Fibroblast of pulmonary artery (primary cell): ENCODE measurements at places on chromosomes 12 and 14.
A peak's percentile ranks its signal among the peaks of the same experiment; 100 is the strongest.

DNA sequence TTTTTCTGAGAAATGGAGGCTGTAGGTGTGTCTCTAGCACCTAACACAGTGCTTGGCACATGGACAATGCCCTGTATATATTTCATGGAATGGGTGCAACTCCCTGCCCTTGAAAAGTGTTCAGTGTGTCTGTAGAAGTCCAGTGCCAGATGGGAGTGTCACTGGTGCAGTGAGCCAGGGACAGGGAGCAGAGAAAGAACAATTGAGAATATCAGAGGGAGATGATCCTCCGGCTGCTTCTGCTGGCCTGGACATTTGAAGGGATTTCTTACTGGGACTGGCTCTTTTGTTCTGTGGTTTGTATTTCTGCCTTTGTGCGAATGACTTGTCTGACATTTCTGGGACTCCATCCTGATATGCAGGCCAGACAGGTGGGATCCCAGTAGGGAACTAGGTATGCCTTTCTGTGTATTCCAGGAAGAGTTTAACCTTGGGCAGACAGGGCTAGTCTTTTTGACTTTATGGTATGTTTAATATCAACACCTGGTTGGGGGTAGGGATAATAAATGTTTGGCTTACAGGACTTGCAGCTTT, 328.0 kb downstream of the NRXN3 start:
- no peak for DNase-seq

DNA sequence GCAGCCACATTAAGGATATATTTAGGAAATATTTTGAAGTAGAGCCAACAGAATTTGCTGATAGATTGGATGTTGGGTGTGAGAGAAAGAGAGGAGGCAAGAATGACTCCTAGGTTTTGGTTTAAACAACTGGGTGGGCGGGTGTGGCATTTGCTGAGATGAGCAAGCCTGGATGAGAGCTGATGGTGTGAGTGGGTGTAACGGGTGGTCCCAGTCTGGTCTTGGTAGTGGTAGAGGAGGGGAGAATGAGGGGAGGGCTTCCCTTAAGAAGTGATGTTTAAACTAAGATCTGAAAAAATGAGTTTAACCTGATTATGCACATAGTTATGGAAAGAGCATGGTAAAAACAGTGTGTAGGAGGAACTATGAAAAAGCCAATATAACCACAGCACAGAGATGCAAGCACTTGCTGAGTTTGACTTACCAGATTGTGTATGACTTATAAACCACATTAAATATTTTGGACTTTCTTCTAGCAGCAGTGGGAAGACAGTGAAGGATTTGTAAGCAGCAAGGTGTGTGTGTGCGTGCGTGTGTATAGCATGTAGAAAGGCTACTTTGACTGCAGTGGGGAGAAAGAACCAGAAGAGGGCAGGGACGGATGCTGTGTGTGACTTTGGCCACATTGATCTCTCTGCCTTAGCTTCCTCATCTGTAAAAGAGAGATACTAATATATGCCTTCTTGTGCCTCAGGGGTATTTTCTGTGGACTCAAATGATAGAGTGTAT, 139.7 kb downstream of the PRIMA1 start:
- no peak for DNase-seq

GRCh38 chr14:81198651-81199050, 22.1 kb downstream of the GTF2A1 start:
- no peak for DNase-seq

- peak; percentile 85 for DNase-seq
Measured at GRCh38 chr12:53543539-53543938, 36.3 kb upstream of the NPFF start.

DNA sequence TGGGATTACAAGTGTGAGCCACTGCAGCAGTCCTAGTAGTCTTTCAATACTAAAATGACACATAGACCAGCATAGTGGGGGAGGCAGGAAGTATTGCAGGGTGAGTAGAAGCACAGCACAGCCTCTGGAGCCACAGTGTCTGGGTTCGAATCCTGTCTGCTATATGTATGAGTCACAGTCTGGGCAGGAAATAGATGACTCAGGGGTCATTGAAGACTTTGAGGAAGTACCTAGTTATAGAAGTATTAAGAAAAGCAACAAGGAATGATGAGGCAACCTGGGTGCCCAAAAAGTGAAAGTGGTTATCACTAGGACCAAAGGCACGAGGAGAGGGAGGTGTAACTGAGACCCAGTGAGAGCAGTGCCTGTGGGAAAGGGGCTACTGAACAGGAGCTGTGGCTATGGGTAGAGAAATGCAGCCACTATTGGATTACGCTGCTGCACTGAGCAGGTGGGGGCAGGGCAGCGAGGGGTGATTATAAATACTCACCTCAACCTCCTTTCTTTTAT, 124.0 kb downstream of the PDE3A start:
- peak; percentile 63 for DNase-seq

- DNase-seq: no peak
Measured at GRCh38 chr14:103533999-103534575, 5.1 kb downstream of the TRMT61A start.

GRCh38 chr14:99603471-99604277, at the start of gene CCDC85C:
Gene CCDC85C (minus strand): TSS chr14:99604207. CDS start chr14:99603959, 248 bp downstream.
- DNase-seq: peak; percentile 48

DNA sequence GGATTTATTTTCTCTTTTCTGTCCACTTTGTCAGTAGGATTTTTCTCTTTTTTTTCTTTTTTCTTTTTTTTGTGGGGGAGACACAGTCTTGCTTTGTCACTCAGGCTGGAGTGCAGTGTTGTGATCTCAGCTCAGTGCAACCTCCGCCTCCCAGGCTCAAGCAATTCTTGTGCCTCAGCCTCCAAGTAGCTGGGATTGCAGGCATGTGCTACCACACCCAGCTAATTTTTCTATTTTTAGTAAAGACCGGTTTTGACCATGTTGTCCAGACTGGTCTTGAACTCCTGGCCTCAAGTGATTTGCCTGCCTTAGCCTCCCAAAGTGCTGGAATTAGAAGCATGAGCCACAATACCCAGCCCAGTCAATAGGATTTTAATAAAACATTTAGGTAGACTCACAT, 21.0 kb upstream of the TBK1 start:
- no peak for DNase-seq

GRCh38 chr12:78086553-78087362, 256.1 kb downstream of the NAV3 start:
- no peak for DNase-seq

GRCh38 chr14:70908935-70909641, 1.8 kb downstream of the PCNX1 start:
- no peak for DNase-seq

DNA sequence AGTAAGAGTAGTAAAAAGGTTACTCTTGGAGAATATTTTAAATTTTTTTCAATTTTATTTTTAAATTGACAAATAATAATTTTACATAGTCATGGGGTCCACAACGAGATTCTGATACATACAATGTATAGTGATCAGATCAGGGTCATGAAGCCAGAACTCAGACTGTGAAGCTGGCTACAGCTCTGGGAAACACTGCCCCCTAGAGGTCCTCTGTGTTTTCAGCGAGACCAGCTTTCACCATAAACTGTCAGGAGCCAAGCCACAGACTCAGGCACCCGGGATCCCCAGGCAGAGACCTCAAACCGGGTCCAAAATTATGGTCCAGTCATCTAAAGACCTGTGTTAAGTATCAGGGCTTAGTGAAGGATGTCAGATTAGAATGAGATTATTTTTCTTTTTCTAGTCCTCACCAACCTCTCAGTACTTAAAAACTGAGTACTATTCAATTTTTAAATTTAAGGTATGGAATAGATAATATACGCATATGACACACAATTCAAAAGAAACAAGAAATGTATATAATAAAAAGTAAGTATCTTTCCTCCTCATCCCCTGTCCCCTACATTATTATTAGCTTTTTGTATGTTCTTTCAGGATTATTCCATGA, 397.1 kb downstream of the MDGA2 start:
- peak; percentile 36 for DNase-seq

GRCh38 chr12:84764001-84764400, 148.6 kb downstream of the SLC6A15 start:
- DNase-seq: no peak

- DNase-seq: no peak
Measured at GRCh38 chr12:131025939-131026702, 72.4 kb downstream of the ADGRD1 start.

- DNase-seq: no peak
Measured at GRCh38 chr12:128649902-128650301, 173.9 kb downstream of the SLC15A4 start.

GRCh38 chr14:93200553-93200952, 6.3 kb downstream of the GON7 start:
- DNase-seq: no peak

DNA sequence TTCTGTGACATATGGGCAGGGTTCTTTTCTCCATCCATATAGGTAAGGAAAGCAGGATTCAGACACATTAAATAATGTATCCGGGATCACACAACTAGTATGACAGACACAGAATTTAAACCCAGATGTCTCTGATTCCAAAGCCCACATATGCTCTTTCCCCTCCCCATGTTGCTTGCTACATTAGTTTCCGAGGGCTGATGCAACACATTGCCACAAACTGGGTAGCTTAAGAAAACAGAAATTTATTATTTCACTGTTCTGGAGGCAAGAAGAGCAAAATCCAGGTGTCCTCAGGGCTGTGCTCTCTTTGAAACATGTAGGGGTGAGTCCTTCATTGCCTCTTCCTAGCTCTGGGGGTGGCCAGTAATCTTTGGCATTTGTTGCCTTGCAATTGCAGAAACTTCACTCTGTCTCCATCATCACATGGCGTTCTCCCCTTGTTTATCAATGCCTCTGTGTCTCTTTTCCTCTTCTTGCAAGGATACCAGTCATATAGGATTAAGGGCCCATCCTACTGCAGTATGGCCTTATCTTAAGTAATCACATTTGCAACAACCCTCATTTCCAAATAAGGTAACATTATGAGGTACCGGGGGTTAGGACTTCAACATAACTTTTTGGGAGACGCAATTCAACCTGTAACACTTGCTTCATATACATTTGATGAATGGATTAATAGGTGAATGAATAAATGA, 83.0 kb upstream of the CCND2 start:
- no peak for DNase-seq

GRCh38 chr14:77488558-77488957, 10.1 kb downstream of the ISM2 start:
- DNase-seq: no peak

GRCh38 chr14:71475916-71476315, 456.3 kb upstream of the RGS6 start:
- no peak for DNase-seq

DNA sequence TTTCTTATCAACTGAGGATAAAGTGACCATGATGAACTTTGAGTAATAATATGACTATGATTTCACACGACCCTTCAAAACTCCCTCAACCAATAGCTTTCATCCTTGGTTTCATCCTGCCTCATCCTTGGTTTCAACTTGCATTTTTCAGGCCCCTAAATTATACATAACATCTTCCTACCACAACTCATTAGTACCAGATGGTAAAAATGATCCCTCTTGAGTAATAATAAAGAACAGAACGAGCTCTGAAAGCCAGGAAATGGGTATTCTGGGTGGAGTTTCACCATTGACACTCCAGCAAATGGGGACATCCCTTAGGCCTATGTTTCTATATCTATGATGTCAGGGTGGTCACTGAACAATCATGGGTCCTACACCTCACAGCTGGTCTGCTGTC, 72.1 kb upstream of the LMNTD1 start:
- no peak for DNase-seq

- DNase-seq: peak; percentile 61
Measured at GRCh38 chr12:97921979-97922722, 459.5 kb downstream of the RMST start.

DNA sequence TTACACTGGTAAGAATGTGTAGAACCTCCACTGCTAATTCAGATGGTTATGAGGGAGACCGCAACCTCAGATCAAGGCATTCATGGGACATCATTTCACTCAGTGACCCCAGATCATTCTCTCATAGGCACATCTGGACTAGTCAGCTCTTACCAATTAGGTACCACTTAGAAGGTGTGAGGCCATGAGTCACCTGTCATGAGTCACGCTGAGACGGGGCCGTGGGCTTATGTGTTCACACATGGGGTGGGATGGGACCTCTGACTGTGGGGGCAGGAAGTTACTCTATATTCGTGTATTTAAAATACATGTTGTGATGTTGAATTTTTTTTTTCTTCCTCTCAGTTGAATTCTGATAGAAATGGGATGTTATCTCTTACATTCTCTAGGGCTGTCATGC, 55.9 kb downstream of the CCDC92 start:
- DNase-seq: no peak

DNA sequence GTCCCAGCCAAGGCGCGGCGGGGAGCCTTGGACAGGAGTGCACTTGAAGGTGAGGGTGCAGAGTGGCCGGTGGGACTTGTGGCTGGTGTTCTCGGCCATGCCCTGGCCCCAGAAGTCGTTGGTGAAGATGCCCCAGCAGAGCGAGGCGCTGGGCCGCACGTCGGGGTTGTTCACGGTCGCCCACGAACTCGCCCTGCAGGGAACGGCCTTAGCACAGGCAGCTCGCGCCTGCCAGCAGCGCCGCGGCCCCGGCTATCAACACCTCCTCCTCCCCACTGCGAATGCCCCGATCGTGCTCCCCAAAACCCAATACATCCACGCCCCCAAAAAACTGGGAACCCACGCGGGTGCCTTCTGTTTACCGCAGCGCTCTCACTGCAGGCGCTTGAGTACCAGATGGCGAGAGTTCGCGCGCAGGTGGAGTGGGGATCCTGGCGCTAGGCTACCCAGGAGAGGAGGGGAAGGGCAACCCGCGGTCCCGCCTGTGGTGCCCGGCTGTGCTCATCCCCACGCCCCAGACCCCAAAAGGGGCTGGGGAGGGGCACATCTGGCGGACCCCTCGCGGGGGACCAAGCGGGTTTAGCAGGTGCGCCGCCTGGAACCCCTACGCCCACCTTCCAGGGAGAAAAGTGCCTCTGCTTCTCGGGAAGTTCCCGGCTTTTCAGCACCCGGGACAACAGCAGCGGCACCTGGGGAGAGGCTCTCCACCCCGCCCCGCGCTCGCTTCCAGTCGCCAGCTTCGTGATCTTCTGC, 386.3 kb upstream of the TMTC1 start:
- DNase-seq: no peak

- no peak for DNase-seq
Measured at GRCh38 chr12:1584326-1584725, 10.1 kb downstream of the FBXL14 start.

DNA sequence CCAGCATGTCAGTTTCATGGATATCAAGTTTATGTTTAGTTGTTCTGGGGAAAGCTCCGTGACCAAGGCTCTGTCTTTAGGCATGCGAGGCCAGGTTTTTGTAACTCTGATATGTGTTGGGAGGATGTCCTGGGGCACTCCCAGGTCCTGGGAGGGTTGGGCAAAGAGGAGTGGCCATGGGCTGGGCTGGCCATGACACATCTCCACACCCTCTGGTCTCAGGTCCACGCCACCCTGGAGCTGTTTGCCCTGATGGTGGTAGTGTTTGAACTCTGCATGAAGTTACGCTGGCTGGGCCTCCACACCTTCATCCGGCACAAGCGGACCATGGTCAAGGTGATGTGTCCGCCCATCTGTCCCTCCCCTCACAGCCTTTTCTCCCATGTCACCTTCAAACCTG, 46.4 kb downstream of the TPCN1 start:
- no peak for DNase-seq

DNA sequence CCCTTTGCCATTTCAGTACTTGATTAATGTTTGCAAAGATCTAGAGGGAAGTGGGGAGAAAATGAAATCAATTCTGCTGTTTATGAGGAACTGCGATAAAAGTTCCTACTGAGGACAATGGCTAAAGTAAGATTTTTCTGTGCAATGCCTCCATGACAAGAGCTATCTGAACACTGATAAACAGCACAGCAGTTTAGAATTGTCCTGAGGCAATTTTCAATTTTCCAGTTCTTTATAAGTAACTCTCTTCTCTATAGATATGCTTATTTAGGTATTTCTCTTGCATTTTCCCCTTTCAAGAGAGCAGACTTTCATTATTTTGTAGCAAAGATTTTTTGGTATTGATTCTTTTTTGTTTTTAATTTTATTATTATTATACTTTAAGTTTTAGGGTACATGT, 34.6 kb upstream of the TMTC2 start:
- no peak for DNase-seq
